ENCODE measurements at places on chromosomes 3 and 15.

- DNase-seq: peak; percentile 28
These were observed 16.5 kb downstream of the SPICE1 start for GRCh38 chr3:113498221-113499005.

- DNase-seq: peak; percentile 3
These were observed 549.8 kb upstream of the AGTR1 start for GRCh38 chr3:148147903-148148302.

DNA sequence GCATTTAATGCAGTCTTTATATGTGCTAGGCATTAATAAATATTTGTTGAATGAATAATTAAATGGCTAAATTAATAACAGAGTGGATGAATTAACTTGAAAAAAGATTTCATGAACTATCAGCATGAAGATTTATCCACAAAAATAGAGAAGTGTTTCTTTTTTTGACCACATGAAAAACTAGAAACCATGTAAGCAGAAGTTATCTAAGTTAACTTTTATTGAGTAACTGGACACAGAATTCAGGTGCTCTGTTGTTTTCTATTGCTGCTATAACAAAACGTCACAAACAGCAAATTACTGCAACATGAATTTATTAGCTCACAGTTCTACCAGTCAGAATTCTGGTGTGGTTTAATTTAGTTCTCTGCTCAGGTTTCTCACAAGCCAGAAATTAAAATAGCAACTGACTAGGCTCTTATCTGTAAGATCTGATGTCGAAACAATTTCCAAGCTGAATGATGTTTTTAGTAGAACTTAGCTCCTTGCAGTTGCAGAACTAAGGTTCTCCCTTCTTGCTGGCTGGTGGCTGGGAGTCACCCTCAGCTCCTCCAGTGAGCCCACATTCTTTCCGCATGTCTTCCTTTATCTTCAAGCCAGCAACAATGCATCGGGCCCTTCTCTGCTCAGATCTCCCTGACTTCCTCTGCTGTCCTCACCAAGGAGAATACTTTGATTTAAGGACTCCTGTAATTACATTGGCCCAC lies 810.2 kb upstream of the ALCAM start:
- DNase-seq: no peak

DNA sequence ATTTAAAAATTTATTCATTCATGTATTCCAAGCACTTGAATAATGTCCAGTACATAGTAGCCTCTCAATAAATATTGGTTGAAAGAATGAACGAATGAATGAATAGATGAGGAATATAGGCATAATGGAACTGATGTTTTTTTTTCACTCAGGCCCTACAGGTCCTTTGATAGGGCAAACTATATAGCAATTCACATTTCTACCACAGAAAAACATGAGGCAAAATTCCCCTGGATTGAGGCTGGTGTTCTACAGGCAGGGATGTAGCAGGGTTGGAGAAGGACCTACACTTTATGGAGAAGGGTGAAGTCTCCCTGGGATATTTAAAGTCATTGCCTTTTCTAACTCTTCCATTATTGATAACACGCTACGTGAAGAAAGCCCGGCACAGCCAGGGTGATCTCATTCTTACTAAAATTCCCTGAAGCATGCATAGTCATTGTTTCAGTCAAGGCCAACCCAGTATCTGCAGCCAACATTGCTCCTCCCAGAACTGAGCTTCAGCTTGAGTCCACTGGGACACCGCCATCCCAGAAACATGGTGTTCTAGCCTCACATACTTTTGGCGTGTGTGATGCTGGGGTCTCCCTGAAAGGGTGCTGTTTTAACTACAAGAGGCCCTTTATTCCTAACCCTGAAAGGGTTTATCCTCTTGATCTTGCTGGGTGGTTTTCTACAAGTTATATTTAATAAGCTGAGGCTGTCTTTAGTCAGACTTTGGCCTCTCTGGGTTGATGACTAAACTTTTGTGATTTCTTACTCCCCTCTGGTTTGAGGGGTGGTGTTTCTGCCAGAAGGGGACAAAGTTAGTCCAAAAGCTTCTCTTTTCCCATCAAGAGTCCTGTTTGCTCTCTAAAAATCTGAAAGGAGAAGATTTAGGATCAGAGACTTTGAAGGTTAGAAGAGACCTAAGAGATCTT lies 25.9 kb upstream of the FBN1 start:
- DNase-seq: peak; percentile 99

DNA sequence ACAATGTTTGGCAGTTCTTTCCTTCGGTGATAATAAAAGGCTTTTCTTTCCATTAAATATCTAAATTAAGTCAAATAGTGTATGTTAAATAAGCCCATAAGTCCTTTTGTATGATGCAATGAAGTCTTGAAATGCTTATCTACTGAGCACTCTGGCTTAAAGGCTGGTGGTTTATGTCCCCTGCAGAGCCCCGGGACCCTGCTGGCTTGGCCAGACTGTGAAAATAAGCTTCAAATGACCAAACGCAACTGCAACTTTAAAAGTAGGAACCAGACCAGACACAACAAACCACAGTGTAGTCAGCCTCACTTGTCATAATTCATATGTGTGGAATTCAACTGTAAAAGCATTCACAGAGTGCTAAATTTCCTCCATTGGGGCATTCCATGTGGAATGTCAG lies 72.5 kb downstream of the FOXP1 start:
- DNase-seq: peak; percentile 47

GRCh38 chr3:5011555-5012256 lies 32.5 kb downstream of the BHLHE40 start:
- DNase-seq: no peak

GRCh38 chr3:105579439-105579838 lies 212.7 kb downstream of the ALCAM start:
- no peak for DNase-seq

GRCh38 chr3:51675201-51675611 lies 4.2 kb downstream of the TEX264 start:
- peak; percentile 50 for DNase-seq

DNA sequence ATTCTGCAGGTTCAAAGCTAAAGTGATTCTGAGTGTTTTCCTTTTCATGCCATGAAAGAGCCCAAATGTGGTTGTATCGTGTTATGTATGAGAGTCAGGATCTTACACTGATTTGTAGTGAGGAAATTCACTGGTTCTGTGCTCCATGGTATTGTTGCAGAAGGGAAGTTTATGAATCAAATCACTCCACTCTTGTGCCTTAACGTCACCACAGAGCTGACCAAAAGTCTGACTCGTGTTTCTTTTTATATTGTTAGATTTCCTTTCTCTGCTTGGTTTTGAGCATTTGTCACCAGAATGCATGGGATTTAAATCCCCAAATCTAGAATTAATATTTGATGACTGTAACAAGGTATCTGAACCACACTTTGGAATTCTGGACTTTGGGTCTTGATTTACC lies 29.1 kb upstream of the SLC30A4 start:
- DNase-seq: peak; percentile 53

- no peak for DNase-seq
These were observed 498 bp upstream of the ARNT2 start for GRCh38 chr15:80403712-80404056.
